ENCODE measurements at places on chromosomes 13 and 19.

- no peak for DNase-seq
These were observed 117.3 kb downstream of the RAB20 start for GRCh38 chr13:110444226-110444653.

- no peak for DNase-seq
These were observed 6.3 kb downstream of the MAP1S start for GRCh38 chr19:17725422-17726078.

GRCh38 chr13:65679240-65679639 lies 1550.9 kb downstream of the PCDH9 start:
- DNase-seq: no peak

DNA sequence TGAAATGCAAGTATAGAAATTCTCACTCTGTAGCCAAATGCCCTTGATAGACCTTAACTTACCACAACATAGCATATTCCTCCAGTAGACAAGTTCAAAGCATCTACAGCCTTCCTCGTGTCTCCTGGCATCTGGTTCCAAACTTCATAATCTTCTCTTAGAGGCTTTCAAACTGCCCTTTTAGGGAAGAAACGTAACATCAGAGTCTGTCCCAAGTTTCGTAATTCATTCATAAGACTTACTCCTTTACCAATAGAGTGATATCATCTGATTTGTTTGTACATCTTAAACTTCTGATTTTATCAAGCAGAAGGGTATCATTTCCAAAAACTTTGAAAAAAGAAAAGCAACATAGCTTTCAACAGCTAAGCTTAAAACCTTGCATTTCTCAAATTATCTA lies 137.4 kb downstream of the SPRY2 start:
- no peak for DNase-seq

- DNase-seq: no peak
These were observed 711.8 kb downstream of the UQCRFS1 start for GRCh38 chr19:28500982-28501630.

GRCh38 chr13:78680576-78681350 lies 21.8 kb upstream of the OBI1 start:
- no peak for DNase-seq

DNA sequence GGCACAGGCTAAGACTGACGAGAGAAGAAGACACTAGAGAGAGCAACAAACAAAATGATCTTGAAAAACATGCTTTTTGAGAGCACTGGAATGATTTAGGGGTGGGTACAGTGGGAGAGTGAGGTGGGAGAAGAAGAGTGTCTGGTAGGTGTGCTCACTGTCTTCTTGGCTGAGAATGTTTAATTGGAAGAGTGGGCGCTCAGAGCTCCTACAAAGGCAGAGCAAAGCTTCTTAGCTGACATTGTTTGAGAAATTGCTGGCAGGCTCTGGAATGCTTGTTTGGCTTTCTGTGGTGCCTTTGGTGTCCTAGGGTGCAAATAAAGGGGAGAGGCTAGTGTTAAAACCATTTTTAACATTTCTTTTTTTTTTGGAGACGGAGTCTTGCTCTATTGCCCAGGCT lies 1.5 kb upstream of the LIPE start:
- no peak for DNase-seq

DNA sequence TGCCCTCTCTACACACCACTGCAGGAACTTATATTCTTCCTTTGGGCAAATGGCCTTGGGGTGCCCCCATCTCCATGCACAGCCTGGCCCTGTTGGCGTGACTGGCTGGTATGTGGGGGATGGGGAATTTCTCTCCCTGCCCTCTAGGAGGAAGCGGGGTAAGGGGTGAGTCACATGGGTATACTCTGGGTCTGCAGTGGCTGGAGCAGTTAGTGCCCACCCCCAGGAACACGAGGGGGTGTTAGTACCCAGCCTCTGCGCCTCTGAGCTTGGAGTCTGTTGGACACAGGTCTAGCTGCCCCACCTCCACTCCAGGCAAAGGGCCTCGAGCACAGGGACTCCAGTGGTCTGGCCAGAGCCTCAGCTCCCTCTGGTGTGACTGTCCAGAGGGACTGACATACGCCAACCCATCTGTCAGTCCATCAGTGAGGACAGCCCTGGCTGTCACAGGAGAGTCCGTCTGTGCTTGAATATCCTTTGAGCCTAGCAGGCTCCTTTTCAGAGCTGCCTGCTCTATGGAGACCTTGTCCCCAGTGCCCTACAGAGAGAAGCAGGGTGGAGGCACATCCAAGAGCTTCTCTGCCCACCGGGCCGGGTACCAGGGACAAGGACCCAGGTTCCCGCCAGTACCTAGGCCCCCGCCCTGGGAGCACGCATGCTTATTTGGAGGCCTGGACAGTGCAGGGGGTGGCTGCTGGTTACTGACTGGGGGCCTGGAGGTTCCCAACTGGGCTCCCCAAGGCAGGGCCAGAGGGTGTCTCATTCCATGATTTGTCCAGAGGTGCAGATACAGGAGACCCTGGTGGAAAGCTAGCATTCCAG lies 66.6 kb downstream of the CHST8 start:
- no peak for DNase-seq

DNA sequence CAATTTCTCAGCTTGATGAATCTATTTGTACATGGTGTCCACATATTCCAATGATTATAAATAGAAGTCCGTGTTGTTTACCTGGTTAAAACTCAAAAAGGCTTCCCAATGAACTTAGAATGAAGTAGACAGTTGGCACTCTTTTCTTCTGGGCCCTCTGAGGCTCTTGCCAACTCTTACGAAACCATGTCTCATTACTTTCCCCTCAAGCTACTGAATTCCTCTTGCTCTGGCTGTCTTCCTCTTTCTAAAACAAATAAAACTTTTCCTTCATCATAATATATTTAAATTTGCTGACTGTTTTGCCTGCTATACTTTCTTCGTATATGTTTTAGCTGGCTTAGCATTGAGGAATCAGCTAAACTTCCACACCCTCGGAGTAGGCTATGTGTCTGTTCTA lies 139.7 kb downstream of the SLITRK6 start:
- no peak for DNase-seq

All from AG04450 (cell line).